IPS-NIHi11 (cell line): ENCODE measurements at places on chromosomes 11 and 22.

DNA sequence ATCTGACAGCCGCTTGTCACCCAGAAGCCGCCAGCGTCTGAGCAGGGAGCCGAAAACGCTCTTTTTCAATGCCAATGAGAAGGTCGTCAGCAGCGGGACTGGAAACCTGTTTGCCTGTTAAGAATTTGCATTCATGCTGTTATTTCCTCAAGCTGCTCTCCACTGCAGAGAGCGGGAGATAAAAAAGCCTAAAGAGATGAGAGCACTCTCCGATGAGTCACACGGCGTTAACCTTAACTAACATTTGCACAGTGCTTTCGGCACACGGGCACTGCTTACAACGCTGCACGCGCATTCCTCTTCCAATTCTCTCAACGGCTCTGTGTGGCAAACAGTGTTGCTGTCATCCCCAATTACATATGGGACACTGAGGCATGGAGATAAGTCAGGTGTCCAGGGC lies 40.0 kb upstream of the RTL6 start:
- no peak for DNase-seq

GRCh38 chr11:3710485-3711259 lies 39.5 kb upstream of the CHRNA10 start:
- no peak for DNase-seq

DNA sequence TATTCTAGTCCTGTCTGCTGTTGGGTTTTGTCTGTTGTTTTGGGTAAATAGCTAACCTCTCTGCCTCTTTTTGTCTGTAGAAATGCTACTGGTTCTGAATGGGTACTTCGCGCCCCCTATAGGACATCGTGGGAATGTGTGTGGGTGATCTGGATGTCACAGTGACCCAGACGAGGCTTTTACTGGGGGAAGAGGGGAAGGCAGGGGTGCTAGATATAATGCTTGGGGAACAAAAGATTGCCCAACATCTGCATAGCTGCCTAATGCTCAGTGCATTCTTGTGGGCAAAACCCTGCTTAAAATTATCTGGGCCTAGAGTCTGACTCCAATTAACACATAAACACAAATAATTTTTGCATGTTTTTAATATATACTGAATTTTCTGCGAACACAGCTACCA lies 57.7 kb downstream of the BMAL1 start:
- DNase-seq, result peak; percentile 76

DNA sequence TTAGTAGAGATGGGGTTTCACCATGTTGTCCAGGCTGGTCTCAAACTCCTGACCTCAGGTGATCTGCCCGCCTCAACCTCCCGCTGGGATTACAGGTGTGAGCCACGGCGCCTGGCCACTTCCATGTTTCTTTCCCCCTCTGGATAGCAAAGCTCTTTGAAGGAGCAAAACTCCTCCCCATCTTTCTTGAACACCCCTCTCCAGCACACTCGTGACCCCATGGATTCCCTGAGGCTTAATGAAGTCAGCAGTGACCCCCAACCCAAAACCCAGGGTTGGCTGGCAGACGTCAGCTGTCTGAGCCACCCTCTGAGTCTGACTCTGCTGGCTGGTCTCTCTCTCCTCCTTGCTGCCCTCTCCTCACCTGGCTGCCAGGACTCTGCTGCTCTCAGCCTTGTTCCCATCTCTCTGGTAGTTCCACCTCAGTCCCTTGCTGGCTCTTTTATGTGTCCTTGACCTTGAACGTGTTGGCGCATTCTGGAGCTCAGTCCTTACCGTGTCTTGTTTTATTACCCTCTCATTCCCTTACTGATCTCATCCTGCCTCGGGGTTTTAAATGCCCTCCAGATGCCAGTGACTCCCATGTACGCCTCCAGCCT lies 44.5 kb downstream of the PARVG start:
- DNase-seq, result no peak

- DNase-seq, result no peak
Observed at GRCh38 chr11:64545619-64546018, 45.4 kb upstream of the SLC22A12 start.

GRCh38 chr11:33716243-33716642 lies 15.6 kb upstream of the C11orf91 start:
- no peak for DNase-seq

DNA sequence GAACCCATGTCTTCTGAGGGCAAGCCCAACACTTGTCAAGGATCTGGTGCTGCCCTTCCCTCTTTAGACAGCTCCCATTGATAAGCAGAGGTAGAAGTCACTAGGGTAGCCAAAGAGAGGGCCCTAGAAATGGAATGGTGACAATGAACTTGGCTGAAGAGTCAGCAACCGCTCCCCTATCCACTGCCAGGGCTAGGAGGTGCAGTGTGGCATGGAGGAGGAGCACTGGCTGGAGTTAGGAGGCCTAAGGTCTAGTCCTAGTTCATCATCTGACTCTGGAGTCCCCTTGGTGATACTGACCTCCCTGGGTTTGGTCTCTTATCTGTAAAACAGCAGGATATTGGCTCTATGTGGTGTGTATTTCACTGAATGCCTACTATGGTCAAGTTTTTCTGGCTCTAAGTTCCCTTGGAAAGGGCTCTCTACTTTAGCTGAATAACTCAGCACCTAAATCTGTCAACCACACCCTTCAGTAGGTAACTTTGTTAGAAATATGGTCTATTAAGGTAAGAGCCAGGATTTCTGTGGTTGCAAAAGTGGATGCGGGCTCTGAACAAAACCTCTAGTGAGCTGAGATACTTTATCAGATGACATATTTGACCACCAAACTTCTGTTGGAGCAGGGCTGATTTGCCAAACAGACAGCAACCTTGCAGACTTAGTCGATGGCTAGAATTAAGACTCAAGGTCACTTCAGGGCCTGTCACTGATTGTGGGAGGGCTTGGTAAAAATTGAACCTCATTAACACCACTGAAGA lies 10.5 kb downstream of the TIMP3 start:
- DNase-seq, result no peak

DNA sequence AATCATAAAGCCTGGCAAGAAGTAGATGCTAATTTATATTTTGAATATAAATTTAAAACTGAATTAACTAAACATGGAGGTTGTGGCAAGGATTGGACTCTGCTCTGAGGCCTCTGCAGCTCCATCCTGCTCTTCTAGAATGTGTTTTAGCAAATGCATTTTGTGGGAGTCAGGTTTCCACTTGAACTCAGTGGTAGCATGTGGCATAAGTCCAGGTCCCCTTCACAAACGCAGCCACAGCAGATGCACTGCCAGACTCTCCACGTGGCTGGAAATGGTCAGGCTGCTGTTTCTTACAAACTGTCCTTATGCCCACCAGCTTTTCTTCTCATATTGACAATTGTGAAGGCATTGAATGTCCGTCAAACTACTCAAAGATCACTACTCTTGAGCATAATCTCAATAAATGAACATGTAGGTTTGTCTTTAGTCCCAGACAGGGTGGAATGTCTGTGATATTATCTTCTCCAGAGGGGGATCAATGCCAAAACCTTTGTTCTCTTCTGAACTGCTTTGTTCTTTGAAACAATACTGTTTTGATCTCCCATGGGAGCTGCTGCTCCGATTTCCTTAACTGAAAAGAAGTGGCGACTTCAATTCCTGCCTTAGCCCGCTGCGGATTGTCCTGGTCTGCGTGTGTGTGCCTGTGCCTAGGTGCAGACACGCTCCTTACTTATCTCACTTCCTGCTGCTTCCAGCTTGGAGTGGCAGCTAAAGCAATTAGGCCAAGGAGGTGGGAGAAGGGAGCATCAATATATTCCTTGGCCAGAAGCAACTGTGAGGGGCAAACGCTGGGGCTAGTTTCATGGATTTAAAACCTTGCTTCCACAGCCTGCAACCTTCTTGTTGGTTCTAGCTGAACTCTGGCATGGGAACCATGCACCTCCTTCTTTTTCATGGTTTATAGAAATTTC lies 24.2 kb downstream of the EIF4G2 start:
- no peak for DNase-seq

DNA sequence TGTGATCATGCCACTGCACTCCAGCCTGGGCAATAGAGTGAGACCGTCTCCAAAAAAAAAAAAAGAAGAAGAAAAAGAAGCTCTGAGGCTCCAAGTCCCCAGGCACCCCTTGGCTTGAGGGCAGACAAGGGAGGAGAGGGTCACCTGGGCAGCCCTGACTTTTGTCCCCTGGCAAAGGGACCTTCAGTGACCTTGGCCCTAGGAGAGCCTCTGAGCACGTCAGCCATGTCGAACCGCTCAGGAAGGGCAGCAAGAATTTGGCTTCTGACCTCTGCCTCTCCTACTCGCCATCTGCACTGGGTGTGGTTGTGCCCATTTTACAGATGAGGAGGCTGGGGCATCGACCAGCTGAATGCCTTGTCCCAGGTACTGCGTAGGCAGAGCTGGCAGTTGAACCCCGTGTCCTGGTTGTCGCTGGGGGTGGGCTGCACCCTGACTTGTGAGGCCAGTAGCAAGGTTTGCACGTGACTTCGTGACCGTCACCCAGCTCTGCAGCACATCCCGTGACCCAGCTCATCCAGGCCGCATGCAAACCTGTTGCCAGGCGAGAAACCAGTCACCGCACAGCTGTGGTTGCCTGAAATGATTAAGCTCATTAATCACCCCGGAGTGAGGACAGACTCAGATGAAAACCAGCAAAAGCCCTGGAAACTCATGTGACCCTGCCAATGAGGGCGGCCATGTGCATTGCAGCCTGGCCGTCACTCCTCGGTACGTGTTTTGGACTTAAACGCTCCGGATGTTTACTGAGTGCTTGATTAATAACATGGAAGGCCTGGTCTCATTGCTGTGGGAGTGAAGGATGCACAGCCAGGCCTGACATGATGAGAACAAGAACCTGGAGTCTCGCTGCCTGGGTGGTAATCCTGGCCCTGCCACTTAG lies 47.7 kb upstream of the PPP6R3 start:
- DNase-seq, result no peak

DNA sequence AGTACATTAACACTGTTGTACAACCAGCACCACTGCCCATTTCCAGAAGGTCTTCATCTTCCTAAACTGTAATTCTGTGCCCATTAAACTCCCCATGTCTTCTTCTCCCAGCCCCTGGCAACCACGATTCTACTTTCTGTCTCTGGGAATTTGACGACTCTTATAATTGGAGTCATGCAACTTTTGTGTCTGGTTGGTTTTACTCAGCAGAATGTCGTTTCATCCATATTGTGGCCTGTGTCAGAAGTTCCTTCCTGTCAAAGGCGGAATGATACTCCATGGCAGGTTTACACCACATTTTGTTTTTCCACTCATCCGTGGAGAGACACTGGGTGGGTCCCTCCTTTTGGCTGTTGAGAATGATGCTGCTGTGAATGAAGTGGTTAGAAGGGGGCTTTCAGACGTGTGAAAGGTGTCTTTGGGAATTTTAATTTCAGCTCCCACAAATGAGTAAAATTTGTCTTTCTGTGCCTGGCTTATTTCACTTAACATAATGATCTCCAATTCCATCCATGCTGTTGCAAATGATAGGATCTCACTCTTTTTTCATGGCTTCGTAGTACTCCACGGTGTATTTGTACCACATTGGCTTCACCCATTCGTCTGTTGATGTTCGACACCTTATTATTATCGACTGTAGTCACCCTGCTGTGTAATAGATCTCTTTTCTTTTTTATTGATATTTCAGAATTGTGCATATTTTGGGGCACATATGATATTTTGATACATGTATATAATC lies 86.1 kb upstream of the SEPTIN5 start:
- DNase-seq, result no peak

- DNase-seq, result no peak
Observed at GRCh38 chr11:128643661-128644317, 50.1 kb upstream of the FLI1 start.

DNA sequence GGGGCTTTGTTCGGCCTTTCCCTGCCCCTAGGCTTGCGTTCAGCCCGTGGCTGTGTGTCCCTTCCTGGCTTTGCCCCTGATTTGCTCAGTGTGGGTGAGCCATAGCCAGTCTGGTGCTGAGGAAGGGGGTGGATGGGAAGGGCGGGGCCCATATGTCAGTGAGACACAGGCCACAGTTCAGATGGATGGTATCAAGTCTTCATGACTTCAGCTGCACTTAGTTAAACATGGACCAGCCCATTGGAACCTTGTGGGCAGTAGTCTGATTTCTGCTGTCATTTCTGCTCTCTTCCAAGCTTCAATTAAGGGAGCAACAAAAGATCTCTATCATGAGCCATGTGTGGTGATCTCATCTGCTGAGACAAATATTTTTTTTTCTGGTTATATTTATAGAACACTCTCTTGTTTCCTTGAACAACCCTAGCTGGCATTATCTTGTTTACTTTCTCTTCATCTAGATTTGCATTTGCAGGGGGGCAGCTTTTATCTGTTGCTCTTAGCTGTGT lies 21.6 kb upstream of the PEX26 start:
- DNase-seq, result no peak

GRCh38 chr11:83656796-83657330 lies 370.7 kb upstream of the CCDC90B start:
- no peak for DNase-seq

DNA sequence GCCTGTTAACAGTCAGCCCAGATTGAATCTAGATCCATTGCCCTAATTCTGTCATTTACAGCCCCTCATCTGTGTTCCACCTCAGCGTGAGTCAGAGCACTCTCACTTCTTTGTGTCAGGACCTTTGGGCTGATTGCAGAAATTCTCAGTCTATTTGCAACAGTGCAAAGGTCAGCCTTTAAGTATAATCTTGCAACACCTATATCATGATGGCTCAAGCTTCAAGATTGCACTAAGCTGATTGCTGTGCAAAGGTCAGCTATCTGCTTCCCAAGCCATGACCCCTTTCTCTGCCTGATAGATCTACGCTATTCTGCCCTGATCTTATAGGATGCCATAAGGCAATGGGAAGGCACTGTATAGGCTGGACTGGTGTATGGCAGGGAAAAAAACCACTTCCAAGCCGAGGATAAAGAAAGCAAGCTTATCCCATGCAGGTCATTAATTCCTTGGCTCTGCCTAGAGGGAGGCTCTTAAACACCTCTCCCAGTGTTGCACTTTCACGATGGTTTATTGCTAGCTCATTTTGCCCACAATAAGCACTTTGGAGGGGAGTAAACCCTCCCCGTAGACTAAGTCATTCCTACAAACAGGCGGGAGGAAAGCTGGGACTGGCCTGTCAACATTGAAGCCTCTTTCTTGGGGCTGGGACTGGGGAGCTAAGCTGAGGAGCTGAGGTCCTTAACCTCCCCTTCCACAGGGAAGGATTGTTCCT lies 100.6 kb downstream of the RRAS2 start:
- DNase-seq, result no peak

DNA sequence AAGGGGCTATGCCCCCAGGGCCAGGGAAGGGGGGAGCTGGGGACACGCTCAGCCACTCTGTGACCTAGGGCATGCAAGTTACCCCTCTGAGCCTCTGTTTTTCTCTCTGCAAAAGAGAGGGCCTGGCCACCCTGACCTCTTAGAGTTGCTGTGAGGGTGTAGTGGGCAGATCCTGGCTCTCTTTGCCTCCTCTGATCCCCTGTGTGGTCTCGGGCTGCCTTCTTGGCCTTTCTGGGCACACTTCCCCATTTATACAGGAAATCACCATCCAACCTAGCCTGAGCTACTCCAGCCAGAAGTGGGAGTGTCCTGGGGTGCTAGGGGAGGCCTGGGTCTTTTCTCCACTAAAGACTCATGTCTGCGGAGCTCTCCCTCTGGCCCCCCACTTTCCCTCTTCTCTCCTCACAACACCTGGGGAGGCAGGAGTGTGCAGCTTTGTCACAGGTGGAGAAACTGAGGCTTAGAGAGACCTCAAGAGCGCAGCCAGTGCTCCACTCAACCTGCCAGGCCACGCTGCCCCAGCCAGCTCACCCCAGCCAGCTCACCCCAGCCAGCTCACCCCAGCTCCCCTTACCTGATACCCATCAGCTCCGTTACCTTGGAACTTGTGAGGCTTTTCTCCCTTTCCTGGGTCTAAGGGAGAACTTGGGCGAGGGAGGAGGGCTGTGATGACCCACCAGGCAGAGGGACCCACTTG lies 1.4 kb downstream of the AIFM3 start:
- no peak for DNase-seq
